ENCODE measurements at places on chromosomes 7 and 10.

DNA sequence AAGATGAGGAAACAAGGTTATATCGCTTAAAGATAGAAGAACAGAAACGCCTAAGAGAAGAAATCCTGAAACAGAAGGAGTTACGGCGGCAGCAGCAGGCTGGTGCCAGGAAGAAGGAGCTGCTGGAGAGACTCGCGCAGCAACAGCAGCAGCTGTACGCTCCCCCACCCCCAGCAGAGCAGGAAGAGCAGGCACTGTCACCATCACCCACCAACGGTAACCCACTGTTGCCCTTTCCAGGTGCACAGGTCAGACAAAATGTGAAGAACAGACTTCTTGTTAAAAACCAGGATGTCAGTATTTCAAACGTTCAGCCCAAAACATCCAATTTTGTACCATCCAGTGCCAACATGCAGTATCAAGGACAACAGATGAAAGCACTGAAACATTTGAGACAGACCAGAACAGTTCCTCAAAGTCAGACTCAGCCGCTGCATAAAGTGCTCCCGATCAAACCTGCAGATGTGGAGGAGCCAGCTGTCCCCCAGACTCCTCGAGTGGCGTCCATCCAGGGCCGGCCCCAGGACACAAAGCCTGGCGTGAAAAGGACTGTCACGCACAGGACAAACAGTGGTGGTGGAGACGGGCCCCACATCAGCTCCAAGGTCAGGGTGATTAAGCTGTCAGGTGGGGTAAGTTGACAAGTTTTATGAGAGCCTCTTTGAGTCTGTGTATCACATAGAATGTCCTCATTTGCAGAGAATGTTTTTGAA is 67.1 kb downstream of the SHH start:
- DNase-seq: no peak

DNA sequence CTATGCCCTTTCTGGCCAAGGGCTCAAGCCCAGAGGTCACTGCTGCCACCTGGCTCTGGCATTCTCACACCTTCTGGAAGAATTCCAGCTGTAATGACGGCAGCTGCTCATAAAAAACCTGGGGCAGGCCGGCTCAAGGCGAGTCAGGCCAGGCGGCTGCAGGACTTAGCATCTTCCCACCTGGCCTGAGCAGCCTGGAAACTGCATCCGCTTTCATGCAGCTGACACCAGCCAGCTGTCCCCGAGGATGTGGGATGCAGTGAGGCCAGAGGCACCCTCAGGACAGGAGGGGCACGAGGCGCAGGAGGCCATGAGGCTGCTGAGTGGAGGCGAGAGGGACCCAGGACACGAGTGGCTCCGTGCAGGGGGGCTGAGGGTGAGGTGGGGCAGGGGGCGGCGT is 47.5 kb upstream of the ADGRA1 start:
- DNase-seq: no peak

DNA sequence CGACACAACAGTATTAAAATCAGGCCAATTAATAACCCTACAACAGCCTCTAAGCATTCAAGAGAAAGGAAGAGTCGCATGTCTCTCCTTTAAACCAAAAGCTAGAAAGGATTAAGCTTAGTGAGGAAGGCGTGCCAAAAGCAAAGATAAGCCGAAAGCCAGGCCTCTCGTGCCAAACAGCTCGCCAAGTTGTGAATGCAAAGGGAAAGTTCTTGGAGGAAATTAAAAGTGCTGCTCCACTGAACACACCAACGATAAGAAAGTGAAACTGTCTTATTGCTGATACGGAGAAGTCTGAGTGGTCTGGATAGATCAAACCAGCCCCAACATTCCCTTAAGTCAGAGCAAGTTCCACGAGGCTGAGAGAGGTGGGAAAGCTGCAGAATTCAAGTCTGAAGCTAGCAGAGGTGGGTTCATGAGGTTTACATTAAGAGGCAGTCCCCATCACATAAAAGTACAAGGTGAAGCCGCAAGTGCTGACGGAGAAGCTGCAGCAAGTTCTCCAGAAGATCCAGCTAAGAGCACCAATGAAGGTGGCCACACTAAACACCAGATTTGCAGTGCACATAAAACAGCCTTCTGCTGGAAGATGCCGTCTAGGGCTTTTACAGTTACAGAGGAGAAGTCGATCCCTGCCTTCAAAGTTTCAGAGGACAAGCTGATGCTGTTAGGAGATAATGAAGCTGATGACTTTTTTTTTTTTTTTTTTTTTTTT is 194.8 kb downstream of the MAD1L1 start:
- no peak for DNase-seq

- DNase-seq: no peak
These were observed 2.0 kb upstream of the ZNF398 start for GRCh38 chr7:149145031-149145845.

DNA sequence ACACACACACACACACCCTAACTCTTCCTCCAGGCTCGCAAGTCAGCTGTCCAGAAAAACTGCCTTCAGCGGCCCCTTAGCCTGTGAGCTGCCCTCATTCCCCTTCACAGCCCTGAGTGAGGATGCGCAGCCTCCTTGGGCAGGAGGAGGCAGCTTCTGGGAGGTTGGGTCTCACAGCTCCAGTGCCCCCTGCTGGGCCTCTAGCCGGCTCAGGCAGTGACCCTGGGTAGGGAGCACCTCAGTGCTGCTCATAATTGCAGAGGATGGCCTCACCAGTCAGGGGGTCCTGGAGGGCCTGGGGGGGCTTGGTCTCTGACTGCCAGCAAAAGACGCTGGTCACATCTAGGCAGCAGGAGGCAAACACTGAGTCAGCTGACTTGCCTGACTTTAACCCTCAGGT is 43.7 kb downstream of the ZNF273 start:
- peak; percentile 15 for DNase-seq

DNA sequence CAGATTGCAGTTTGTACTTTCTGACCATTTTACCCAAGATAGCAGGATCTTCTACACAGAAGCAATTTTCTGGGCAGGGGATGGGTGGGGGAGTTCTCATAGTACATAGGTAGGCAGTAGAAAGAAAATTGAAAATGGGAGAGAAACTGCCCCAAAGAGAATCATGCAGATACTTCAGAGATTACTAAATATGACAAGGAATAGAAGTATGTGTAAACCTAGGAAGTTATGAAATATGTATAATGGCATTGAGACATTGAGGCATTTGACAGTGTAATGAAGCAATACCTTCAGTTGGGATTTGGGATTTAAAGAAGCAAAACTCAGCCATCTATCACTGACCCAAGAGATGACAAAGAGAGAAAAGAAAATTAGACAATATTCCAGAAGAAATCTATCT is 233.0 kb downstream of the PTN start:
- no peak for DNase-seq

DNA sequence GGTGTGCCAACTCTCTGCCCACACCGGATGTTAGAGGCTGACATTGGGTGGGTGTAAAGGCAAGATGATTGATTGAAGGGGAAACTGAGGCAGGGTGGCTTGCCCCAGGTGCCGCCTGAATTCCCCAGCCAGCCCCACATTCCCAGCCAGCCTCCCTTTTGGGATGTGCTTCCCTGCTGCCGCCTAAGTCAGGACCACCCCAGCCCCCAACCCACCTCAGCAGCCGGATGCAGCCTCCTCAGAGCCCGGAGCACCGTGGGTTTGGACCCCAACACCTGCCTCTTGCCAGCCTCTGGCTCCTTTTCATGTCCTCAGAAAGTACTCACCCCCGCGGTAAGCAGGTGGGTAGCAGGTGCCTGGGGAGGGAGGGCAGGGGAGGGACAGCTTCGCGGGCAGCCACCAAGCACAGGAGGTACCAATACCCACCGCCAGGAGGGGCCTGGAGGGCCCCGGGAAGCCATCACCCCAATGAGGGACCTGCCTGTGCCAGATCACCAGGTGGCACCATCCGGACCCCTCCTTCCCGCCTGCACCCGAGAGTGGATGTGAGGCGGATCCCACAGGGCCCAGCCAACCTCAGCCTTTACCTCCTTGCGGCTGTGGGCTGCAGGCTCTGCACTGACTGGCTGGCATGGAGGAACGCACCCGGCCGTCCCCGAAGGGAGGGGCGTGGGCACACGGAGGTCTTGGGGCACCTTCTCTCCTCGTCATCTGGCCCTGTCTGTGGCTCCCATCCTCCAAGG is 60.5 kb downstream of the PWWP2B start:
- no peak for DNase-seq

DNA sequence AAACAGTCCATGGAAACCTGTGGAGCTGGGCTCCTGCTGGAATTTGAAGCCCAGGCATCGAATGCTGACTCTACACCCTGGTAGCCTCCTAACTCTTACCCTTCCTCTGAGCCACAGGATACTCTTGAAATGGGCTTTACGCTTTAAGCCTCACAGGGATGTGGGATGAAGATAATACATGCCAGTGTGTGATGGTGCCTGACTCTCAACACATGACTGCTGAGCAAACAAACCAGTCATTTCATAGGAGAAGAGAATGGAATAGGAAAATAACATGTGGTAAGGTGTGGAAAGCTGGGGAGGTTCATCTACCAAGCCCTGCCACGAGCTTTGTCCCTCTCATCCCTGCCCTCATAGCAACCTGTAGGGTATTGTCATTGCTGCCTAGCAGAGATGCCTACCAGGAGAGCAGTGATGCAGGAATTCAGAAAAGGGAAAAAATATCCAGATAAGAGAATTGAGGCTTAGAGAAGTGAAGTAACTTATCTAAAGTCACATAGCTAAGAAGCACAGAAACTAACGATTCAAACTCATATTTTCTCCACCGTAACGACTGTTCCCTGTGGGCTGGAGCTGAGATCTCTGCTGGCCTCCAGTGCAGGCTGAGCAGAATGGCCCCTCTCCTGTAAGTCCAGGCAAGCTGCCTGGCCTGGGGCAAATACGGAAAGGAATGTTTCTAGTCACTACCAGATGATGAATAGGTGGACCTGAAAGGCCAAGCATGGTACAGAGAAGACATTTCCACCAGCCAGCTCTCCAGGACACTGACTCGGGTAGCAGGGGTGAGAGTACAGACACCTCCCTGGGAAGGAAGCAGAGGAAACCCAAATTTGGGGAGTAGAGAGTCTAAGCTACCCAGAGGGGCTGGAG is 90.2 kb upstream of the DUSP5 start:
- DNase-seq: no peak

DNA sequence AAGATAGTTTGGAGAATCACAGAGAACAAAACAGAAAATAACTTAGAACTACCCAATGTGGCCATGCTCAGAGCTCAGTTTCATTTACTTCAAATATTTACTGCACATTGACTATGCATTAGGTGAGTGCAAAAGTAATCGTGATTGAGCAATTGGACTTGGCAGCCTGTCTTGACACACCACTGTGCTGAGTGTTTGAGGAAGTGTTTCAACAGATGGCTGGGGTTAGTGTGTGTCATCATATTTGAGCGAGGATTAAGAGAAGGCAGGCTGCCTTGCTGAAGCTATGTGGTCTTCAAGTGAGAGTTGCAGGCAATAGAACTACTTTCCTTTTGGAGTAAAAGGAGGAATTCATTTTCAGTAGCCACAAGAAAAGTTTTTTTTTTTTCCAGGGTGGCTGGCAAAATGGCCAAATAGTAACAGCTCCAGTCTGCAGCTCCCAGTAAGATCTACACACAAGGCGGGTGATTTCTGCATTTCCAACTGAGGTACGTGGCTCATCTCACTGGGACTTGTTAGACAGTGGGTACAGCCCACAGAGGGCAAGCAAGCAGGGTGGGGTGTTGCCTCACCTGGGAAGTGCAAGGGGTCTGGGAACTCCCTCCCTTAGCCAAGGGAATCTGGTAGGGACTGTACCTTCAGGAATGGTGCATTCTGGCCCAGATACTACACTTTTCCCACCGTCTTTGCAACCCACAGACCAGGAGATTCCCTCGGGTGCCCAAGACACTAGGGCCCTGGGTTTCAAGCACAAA is 37.6 kb downstream of the AKR1C4 start:
- no peak for DNase-seq

GRCh38 chr7:49497471-49497870 is 276.0 kb upstream of the VWC2 start:
- DNase-seq: no peak

DNA sequence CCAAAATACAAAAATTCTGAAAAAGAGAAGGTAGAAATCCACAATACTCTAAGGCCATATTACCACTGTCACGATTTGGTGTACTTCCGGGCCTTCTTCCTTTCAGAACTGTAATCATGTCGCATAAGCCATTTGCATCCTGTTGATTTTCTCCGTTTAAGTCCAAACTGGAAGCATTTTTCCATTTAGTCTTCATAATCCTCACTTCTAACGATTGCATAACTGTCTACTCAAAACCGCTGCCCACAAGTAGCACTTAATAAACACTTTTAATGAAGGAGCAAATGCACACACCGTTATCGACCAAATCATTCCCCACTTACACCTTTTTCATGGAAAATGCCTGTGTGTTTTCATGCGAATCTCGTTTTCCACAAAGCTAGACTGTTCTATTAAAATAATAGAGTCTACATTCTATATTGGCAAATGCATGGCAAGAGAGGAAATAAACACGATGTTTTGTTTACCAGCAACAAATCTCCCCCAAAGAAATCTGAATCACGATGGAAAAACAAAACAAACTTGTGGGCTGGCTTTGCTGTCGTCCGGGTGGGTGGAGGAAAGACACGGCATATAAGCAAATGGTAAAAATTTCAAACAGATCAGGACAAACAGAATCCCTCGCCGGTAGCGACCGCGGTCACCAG is 1.0 kb downstream of the ATE1 start:
- DNase-seq: no peak

DNA sequence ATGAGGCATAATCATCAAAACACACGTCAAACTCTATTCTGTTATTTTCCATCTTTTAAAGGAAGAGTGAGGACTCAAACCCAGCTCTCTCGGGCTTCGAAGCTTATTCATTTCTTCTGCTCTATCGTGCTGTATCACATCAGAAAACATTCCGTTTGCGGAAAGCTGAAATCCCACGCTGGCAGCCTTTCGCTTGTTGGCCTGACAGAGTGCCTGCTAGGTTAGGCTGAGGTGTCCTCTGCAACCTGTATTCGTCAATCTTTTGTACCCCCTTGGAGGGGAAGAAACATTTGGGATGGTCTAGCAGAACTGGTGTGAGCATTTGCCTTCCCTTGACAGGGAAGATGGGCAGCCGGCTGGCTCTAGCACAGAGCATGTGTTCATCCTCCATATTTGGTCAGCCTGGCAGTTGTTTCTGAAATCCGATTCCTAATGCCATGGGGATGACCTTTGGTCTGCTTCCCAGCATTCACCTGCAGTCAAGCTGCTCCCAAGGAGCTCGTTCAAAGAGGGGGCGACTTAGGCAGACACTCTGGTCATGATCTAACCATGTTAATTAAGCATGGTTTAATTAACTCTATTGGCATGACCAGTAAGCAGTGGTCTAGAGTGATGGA is 55.2 kb downstream of the TACC2 start:
- DNase-seq: peak; percentile 28

DNA sequence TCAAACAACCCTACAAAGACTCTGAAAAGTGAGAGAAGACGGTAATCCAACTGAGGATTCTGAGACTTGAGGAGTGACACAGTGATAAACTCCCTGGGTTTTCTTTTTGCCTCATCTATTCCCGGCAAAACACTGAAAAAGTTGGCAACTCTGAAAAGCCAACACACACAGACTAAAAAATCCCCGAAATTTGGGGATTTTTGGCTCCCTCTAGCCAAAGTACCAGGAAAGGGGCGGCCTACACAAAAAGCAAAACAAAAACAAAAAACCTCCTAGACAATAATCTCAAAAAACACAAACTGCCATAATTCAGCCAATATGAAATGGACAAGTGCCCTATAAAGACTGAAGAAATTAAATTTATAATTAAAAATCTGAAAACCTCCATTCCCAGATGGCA is 161.4 kb downstream of the ATE1 start:
- no peak for DNase-seq

- no peak for DNase-seq
These were observed 34.5 kb upstream of the AQP1 start for GRCh38 chr7:30877015-30877769.

GRCh38 chr10:15295537-15296325 is 75.4 kb downstream of the FAM171A1 start:
- DNase-seq: no peak

- DNase-seq: no peak
These were observed 99.8 kb upstream of the HGF start for GRCh38 chr7:81869670-81870069.

All from right kidney (tissue), 9 donors.